NCI-H1092 treated with DMSO at 0.1 percent for 48 hours (cell line): ENCODE measurements at places on chromosomes 13 and 19.
A peak's percentile ranks its signal among the peaks of the same experiment; 100 is the strongest.

GRCh38 chr19:32178401-32178800, 167.0 kb upstream of the ZNF507 start:
- no peak for DNase-seq

GRCh38 chr19:11814700-11815035, 595 bp downstream of the ZNF440 start:
- peak; percentile 14 for DNase-seq

DNA sequence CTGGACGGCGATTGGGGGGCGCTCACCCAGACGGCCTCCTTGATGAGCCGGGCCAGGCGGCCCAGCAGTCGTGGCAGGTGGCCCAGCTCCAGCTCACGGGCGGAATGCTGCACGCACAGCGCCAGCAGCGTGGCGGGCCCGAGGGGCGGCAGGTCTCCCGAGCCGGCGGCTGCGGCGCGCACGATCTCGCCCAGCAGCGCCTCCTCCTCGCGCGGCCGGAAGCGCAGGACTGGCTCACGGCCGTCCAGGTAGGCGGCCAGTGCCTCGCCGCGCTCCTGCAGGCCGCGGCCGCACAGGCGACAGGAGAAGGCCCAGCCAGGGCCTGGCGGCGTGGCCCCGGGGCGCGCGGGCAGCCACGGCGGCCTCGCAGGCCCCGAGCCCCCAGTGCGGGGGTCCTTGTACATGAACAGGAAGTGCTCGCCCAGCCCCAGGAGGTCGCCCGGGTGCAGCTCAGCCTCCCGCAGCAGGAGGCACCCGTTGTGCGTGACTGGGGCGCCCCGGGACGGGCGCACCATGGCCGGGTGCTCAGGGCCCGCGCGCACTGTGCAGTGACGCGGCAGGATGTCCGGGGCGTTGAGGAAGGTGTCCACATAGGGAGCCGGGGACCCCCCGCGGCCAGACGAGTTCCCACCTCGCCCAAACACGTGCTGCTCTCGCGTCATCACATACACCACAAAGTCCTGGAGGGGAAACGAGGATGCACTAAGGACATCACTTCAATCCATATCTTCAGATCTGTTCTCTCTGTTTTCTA, 9.6 kb upstream of the MAMSTR start:
- no peak for DNase-seq

DNA sequence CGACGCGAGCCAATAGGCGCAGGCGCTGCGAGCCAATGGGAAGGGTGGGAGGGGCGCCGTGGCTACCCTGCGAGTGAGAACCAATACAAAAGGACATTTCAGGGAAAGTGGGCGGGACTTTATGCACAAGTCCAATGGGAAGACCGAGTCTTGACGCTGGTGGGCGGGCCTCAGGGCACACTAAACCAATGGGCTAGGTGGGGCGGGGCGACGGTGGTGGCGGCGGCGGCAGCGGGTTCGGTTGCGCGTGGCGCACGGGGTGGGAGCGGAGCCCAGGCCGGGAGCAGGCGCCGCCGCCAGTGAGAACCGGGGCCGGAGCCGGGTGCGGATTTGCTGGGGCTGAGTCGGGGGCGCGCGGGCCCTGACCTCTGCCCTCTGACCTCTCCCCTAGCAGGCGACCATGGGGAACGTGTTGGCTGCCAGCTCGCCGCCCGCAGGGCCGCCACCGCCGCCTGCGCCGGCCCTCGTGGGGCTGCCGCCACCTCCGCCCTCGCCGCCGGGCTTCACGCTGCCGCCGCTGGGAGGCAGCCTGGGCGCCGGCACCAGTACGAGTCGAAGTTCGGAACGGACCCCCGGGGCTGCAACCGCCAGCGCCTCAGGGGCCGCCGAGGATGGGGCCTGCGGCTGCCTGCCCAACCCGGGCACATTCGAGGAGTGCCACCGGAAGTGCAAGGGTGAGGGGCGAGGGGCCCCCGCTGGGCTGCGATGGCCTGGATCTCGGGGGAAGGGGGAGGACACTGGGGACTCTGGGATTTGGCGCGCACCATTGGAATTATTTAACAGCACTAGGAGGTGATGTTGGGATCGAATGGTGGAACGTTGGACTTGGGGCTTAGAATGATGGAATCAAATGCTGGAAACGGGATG, at the start of gene TOMM40:
TSS of gene TOMM40 (plus strand) at position 239 of the 867 bp plus-strand sequence. CDS start at position 401, 162 bp downstream.
- peak; percentile 100 for DNase-seq

- peak; percentile 41 for DNase-seq
These were observed 22.0 kb downstream of the ITGBL1 start for GRCh38 chr13:101474419-101474957.

DNA sequence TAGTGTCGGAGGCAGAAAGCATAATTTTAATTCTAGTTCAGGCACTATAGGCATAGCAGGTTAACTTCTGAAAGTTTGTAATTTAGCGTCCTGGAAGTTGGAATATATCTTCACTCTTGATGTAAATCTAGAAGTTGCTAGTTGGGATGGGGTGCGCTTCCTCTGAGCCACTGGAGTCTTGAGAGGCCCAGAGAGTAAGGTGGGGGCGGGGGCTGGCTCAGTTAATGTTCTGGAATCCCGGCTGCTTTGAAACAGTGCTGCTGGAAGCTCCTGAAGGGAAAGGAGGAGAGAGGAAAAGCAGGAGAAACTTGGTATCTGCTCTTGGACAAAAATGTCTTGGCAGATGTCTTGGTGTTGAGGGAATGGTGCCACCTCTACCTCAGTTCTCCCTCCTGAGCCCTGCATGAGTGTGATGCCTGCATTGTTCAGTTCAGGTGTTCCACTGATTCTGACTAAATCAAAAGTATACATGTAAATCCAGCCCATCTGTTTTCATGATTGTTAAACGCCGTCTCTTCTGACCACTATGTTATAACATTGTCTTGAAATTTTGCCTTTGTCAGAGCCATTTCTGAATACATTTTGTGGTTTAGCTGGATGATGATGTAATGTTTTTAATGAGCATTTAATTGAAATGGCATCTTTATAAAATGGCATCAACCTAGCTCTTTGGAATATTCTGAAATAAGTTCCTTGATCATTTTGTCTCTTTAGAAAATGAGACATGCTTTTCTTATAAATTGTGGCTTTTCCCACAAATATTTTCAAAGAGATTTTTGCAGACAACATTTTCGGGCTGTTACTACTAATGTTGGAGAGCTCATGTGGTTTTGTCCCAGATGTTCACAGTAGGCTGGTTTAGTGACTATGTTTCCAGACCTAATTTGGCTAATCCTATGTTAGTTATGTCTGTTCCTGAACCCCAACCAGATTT, 202.7 kb downstream of the SHISA2 start:
- no peak for DNase-seq

- no peak for DNase-seq
These were observed 6.9 kb downstream of the DCLK1 start for GRCh38 chr13:36124236-36124822.

- DNase-seq, result no peak
These were observed 113.1 kb upstream of the FNDC3A start for GRCh38 chr13:48862572-48862971.

- no peak for DNase-seq
These were observed 10.9 kb downstream of the ARHGEF1 start for GRCh38 chr19:41893899-41894298.

DNA sequence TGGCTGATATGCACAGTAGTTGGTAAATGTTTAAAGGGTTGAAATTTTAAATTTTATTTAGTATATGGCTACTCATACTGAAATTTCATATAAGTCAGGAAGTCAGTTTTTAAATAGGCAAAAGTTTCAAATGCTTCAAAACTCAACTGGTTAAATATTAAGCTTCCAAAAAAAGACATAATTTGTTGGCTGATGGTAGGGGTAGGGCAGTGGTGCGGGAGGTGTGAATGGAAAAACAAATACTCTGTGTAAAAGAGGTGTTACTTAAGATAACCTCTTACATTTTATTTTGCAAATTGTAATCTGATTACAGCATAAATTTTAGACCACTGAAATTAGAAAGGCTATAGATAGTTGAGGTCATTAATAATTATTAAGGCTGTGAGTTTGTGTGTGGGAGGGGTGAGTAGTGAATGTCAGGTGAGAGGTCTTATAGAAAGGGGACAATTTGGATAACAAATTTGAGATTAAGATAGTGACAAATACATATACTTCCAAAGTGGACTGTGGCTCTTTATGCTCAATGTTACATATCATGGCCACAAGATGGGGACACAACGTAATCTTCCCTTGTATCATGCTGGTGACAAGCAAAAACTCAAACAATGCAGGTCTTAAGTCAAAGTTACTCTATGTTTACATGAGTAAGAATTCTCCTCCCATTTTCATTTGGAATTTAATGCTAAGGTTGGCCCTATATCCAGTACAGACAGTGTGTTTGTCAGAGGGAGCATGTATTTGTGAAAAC, 36.6 kb upstream of the OXGR1 start:
- DNase-seq, result peak; percentile 48

DNA sequence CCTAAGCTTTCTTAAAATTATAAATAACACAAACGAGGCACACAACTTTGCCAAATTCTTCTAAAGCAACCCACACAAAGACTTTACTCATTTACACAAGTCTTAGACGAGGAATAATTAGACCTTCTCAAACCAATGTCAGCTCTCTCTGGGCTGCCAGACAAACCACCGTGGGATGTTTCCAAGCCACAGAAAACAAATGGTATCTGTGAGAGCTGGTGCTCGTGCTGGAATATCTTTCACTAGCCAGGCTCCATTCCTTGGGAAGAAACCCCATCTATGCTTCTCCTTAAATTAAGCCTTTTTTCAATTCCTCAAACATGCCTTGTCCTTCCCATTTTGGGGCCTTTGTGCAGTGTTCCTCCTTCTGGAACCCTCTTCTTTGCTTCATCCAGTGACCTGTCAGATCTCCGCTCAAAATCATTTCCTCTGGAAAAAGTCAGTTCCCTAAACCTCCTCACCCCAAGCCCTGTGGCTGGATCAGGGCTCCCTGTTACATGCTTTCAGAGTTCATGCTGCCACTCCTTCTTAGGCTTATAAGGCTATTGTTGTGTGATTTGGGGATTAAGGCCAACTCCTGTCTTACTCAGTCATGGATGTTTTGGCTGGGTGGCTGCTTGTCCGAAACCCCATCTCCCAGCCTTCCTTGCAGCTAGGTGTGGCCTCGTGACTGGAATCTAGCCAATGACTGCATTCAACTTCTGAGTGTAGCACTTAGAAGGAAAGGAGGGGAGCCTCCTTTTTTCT, 64.2 kb upstream of the GTF2F2 start:
- DNase-seq, result no peak

- DNase-seq, result no peak
These were observed 69.1 kb downstream of the MTUS2 start for GRCh38 chr13:28889086-28889732.

- DNase-seq, result no peak
These were observed 15.5 kb upstream of the TNFSF14 start for GRCh38 chr19:6685482-6685881.

- no peak for DNase-seq
These were observed 63.7 kb upstream of the TPM4 start for GRCh38 chr19:16012552-16012951.

DNA sequence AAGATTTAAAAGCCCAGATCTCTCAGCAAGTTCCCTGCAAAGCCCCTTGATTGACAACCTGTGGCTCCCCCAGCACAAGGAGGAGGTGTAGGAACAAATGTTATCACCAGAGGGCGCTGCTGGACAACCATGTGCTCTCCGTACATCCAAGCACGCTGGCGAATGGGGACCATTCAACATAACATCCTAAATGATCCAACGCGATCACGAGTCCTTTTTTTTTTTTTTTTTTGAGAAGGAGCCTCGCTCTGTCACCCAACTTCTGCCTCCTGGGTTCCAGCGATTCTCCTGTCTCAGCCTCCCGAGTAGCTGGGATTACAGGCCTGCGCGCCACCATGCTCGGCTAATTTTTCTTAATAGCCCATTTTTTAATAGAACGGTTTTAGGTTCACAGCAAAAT, 52.0 kb downstream of the NWD1 start:
- peak; percentile 65 for DNase-seq

DNA sequence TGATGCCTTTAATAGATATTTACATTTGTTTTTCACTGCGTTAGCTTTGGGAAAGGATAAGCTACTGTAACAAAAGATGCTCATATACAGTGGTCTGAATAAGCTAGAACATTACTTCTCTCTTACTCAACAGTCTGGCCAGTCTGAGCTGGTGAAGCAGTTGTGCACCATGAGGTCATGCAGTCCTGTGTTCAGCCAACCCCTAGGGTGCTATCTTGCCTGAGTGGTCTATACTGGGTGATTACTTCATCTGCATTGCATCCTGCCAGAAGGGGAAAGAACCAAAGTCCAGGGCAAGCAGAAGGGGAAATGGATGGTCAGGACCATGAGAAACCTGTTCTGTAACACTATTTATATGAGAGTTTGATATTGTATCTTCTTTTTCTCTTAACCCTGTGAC, 31.5 kb downstream of the ERCC5 start:
- DNase-seq, result no peak

DNA sequence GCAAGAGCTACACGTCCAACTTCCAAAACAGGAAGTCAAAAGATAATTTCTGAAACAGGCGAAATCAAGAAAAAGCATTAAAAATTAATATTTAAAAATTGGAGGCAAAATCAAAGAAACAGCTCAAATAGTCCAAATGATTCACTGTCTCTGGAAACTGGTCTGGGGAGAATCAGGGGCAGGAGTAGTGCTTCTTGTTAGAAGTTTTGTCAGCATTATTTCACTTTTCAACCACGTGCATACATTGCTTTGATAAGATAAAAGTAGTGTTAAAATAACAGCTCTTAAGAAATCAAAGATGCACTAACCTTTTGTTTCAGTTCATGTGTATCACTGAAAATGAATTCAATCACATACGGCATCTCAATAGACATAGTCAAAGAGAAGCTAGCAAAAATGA, 53.8 kb downstream of the PARP4 start:
- no peak for DNase-seq

GRCh38 chr19:45087531-45087930, 5.4 kb upstream of the PPP1R37 start:
- no peak for DNase-seq

GRCh38 chr19:17070912-17071311, 4.3 kb downstream of the HAUS8 start:
- no peak for DNase-seq
